ENCODE measurements at places on chromosomes 1 and 21. TPM values are rescaled to one million over a fixed set of nuclear protein-coding genes. Genes with fewer than 3 reads are reported as not detected.

GRCh38 chr1:20603504-20604464 is 14.9 kb downstream of the CDA start:
- no peak for DNase-seq

DNA sequence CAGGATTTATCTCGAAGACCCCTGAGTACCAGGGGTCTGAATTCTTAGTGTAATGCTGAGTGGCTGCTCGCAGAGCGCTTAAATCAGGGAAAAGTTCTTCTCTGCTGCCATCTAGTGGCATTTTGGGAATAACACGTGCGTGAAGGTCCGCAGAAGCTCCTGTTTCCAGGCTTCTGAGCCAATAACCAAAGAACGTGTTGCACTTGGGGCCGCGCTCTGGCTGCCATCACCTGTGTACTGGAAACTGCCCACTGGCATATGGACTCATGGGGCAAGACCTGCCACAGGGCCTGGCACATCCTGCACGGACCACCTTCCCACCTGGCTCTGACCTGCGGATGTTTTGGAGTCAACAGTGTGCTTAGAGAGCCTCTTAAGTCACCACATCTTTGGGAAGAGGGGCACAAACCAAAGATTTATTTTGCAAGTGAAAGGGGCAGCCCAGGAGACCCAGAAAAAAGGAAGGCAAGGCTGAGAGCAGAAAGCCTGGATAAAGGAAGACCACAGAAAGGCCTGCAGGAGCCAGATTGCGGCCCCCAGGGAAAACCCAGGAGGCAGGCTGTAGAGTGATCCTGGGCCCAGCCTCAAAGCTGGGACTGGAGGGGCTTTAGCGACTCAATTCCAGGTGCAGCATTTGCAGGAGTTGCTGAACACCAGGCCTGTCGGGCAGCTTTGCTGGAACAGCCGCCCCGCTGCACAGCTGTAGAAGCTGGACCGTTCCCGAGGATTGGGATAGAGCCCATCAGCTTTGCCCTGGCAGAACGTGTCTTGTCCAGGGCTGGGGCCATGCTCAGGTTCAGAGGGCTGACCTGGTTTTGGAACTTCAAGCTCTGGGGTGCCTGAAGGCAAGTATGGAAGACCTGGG is 13.0 kb downstream of the CHIT1 start:
- peak; percentile 73 for DNase-seq

DNA sequence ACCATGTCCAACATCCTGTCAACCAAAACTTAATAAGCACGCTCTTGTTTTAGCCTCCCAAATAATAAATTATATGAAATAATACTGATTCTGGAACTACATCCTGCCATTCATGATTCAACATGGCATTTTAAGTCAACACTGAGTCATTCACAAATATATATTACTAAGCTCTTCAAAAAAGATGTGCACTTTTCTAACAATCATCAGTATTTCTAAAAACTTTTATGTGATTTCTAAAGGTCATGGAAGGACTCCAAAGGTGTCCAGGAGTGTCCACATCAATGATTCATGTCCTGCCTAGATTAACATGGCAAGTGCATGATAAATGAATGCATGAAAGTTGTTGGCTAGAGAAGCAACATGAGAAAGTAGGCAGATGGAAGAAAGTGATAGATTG is 51.6 kb downstream of the NEGR1 start:
- DNase-seq: no peak

Gene BEND5
- not detected for total RNA-seq

GRCh38 chr1:112389689-112390088 is 6.3 kb upstream of the CTTNBP2NL start:
- DNase-seq: no peak

GRCh38 chr1:230091473-230092231 is 24.6 kb downstream of the GALNT2 start:
- no peak for DNase-seq

Gene LAMB3
- 0.46 TPM for total RNA-seq

DNA sequence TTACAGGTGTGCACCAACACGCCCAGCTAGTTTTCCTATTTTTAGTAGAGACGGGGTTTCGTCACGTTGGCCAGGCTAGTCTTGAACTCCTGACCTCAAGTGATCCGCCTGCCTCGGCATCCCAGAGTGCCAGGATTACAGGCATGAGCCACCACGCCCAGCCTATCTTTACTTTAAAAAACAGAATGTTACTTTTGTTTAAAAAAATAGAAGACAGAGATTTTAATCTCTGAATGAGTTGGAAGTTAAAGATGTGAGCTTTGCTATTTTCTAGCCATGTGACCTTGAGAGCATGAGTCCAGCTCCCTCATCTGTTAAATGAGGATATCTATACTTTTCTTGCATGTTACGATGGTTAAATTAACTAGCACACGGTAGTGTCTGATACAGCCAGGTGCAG is 3.9 kb upstream of the PUM1 start:
- no peak for DNase-seq

Gene AVPR1B
- not detected for total RNA-seq

Gene CGN
- 5.5 TPM for total RNA-seq

- DNase-seq: no peak
Observed at GRCh38 chr1:232057217-232057895, 430.8 kb downstream of the DISC1 start.

- DNase-seq: no peak
Observed at GRCh38 chr1:185850366-185850765, 116.2 kb downstream of the HMCN1 start.

GRCh38 chr1:234612352-234613127 is 2.6 kb upstream of the IRF2BP2 start:
- DNase-seq: peak; percentile 92

Gene TMEM69
- 49.1 TPM for total RNA-seq
